ENCODE measurements at places on chromosomes 2 and 18.
A peak's percentile ranks its signal among the peaks of the same experiment; 100 is the strongest.

GRCh38 chr2:236977063-236977851 is 108.4 kb upstream of the COPS8 start:
- DNase-seq: no peak

DNA sequence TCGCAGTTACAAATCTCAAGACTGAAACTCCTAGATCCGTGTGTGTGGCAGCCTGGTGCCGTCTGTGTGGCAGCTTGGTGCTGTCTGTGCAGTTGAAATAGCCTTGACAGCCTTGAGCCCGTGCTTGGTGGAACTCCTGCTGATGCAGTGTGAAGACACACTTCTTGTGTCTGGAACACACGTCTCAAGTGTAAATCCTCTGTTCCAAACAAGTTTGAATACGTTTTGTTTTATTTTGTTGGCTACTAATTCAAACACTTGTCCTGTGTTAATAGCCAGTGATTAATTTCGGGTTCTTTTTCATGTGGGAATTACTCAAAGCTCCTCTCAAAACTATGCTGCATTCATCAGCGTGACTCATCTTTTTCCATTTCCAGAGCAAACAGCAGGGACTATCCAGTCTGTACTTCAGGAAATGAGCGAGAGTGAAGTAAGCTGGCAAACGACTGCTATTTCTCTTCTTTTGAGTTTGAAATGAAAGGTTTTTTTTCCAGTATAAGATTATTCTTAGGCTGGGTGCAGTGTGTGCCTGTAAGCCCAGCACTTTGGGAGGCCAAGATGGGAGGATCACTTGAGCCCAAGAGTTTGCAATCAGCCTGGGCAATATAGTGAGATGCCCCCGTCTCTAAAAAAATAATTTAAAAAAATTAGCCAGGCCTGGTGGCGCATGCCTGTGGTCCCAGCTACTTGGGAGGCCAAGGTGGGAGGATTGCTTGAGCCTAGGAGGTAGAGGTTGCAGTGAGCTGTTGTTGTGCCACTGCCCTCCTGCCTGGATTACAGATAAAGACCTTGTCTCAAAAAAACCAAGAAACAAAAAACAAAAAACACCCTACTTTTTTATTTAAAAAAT is 152.9 kb downstream of the SPP2 start:
- no peak for DNase-seq

- no peak for DNase-seq
These were observed 1.3 kb downstream of the PGAP1 start for GRCh38 chr2:196925051-196925767.

DNA sequence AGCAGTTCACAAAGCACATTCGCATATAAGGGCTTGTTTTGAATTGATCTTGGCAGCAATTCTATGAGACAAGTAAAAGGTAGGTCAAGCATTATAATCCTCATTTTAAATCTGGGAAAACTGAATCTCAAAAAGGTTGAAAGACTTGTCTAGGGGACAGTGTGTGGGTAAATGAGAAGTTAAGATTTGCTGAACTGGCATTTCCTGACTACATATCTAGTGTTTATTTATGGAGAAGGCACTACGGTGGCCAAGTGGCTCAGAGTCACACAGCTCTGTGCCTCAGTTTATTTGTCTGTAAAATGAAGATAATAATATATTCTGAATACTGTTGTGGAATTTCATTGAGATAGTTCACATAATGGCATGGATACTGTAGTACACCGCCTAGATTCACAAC is 16.3 kb upstream of the IL1RN start:
- no peak for DNase-seq

GRCh38 chr2:160241251-160242137 is 41.4 kb upstream of the ITGB6 start:
- DNase-seq: no peak

GRCh38 chr2:239198221-239198620 is 202.6 kb downstream of the HDAC4 start:
- no peak for DNase-seq

DNA sequence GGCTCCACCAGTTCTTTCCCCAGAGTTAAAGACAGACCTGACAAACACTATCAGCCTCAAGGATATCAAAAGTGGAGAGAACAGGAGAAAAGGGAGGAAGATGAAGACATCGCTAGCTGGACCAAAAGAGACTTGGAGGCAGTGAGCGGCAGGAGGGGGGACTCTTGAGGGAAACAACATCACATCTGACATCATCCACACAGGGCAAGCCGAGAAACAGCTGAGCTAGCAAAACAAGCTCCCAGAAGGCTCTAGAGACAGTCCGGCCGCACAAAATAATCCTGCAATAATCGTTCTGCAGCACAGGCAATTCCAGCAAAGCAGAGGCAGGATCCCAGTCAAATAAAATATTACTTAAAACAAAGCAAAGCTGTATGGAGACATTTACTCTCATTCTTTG is 239.8 kb downstream of the EN1 start:
- no peak for DNase-seq

- DNase-seq: no peak
These were observed 130.0 kb upstream of the CTDP1 start for GRCh38 chr18:79549638-79550000.

- DNase-seq: no peak
These were observed 249.9 kb downstream of the TNS1 start for GRCh38 chr2:217752714-217753459.

DNA sequence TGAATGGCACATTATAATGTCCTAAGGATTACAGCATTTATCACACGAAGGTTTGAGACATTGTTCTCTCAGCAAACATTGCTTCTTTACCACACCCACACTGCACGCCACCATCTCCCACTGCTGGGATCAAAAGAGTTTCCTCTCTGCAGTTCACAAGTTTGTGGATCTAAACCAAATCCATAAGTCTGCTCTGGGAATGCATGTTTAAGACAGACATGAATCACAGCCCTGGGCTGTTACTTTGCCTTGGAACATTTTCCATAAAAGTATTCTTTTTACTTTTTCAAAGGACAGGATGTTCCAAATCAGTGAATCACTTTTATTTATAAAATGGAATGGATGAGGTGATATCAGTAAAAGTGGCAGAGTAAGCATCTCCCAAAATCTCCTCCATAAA is 36.1 kb downstream of the STPG4 start:
- DNase-seq: no peak

DNA sequence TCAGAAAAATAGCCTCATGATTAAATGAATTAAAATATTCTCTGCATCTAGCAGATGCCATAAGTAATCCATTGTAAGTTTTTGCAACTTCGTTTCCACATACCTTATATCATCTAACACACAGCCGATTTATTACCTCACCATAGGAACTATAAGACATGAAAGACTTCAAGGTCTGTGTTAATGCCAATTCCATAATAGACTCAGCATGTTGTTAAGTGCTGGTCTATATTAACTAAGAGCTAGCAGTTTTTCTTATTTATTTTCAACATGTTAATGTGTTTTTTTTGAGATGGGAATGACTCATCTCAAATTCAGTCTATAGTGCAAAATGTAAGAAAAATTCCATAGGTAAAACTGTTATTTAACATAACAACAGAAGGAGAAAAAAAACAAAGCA is 243.9 kb upstream of the GULP1 start:
- no peak for DNase-seq

- DNase-seq: no peak
These were observed 7.9 kb downstream of the OBSL1 start for GRCh38 chr2:219563271-219563928.

DNA sequence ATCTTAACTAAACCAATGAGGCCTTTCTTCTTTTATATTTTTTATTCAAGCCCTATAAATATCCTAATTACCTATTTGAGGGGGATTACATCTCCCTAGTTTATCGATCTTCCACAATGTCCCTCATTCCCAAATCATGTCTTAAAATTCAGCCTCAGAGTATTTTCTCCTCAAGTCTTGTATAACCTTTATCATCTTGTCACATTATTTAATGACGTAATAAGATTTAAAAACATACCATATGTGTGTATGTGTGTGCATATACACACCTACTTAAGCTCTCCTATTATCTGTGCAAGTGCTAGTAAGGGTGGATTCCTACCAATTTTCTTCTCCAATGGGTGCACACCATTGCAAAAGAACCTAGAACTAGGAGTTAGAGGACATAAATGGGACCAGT is 421.1 kb downstream of the FIGN start:
- DNase-seq: no peak

DNA sequence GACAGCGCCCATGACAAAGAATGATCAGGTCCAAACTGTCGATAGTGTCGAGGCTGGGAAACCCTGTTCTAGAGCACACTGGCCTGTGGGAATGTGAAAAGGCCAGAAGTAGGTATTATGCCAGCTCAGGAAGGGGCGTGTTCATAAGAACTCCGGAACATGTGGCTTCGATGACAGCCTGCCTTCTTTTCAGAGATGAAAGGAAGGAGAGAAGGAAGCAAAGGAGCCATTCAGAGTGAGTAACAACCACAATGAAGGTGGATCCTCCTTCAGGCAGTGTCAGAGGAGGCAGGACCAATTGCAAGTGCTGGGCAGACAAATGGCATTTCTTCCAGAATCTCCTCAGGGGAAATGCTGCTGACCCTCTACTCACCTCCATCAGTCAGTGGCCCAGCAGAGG is 58.5 kb downstream of the NCKAP5 start:
- no peak for DNase-seq

DNA sequence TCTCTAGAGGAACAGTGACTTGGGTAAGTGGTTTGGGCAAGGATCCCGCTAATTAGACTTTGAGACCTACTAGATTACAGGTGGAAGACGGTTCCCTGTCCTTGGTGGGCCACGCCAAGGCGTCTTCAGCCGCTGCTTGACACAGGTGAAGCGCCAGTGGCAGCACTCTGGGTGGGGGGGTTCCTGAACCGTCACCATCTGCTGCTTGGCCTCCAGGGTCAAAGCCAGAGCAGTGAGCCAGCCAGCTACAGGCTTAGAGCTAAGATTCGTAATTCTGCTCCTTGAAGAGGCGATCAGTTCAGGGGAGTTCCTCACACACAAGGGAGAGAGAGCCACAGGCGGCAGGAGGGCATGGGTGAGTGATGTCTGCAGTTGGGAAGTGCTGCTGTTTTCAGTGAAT is 39.4 kb upstream of the RBM44 start:
- DNase-seq: no peak

DNA sequence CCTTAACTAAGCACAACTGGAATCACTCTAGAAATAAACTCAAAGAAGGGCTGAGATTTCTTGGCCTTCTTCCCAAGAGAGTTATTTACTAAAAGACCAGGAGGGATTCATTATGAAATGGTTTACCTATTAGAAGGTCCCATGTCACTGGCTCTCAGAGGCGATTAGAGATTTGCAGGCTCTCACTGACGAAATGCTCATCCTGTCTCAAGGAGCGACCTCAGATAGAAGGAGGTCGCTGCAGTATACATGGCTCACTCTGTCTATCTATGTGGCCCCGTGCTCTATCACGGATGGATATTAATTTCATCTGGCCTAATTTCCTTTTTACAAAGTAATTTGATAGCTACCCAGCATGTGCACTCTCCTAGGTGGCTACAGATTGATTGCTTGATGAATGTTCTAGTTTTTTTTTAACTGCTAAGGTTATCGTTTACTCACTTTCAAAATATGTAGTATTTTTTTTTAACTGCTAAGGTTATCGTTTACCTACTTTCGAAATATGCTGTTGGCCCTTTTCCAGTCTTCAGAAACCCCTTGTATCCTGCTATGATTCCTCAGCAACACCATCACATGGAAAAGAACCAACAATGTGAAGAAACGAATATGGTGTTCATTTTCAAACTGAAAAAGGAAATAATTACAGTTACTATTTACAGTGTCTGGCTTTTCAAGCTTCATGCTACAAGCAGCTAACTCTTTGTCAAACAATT is 9.1 kb downstream of the SMIM21 start:
- no peak for DNase-seq

GRCh38 chr2:68721482-68722101 is 13.0 kb upstream of the ARHGAP25 start:
- peak; percentile 60 for DNase-seq

DNA sequence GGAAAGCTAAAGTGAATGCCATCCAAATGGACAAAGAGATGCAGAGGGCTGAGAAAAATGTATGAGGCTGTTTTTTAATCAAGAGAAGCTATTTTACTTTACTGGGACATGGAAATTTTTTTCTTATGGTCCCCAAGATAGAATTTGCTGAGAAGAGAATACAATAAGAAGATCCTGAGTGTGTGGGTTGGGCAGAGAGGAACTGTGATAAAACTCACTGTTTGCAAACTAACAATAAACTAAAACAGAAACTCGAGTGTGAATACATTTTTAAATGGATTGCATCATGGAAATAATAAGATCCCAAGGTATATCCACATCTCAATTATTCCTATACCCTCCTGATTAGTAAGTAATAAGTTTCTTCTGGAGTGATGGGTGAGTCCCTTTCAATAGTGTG is 4.4 kb downstream of the NEB start:
- DNase-seq: no peak

DNA sequence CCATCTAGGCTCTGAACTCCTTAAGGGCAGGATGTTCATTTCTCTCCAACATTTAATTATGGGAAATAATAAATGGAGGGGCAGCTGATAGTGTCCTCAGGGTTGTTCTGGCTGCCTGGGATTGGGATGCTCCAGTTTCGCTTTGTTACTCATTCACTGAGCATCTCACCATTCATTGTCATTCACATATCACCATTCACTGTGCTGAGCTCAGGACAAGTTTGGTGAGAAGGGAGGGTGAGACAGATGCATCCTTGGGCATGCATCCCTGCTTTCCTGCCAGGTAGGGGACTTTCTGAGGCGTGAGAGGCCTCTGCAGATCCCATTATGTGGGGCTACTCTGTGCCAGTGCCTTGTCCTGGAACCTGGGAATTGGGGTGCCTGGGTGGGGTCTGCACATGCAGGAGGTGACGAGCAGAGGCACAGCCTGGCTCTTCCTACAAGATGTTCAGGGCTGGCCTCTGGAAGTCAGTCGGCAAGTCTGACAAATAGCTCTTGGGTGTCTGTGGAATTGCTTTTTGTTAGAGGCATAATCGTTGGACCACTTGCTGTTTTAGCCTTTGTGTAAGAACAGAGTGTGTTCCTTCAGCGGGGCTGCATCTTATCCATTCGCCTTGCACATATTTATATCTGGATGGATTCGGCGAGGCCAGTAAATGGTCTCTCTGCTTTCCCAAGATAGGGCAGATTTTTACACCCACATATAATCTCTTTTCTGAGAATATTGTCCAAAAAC is 323.2 kb upstream of the THSD7B start:
- no peak for DNase-seq

GRCh38 chr2:10397878-10398277 is 50.2 kb downstream of the ODC1 start:
- no peak for DNase-seq

All from CD4-positive, alpha-beta T cell treated with Interleukin-17A for 4 hours (primary cell).